ENCODE measurements at places on chromosomes 12 and 14.
A peak's percentile ranks its signal among the peaks of the same experiment; 100 is the strongest.

DNA sequence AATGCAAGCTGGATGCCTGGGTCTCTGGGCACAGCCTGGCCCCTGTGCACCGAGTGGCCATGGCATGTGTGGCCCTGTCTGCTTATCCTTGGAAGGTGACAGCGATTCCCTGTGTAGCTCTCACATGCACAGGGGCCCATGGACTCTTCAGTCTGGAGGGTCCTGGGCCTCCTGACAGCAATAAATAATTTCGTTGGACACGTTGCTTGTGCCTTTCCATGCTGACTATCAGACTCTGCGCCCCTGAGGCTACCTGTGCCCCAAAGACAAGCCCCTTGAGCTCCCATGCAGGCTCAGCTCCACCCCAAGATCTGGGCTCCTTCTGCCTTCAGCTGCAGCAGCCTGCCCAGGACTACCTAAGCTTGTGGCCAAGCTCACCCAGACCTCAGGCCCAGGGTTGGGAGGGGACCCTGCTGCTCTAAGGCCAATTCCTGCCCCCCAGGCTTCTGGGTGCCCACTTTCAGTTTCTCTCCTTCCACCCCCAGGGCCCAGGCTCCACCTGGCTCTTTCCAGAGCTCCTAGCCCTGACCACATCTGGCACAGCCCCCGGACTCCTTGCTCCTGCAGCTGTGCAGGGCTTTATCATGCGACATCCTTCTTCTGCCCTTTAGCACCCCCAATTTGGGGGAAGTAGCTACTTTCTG, 11.8 kb downstream of the SERPINA3 start:
- DNase-seq: no peak

- no peak for DNase-seq
These were observed 136.4 kb downstream of the SLC35F4 start for GRCh38 chr14:57729208-57730187.

- no peak for DNase-seq
These were observed 11.4 kb upstream of the RNF34 start for GRCh38 chr12:121388421-121388981.

GRCh38 chr12:62774794-62775193, 160.2 kb downstream of the PPM1H start:
- DNase-seq: no peak

DNA sequence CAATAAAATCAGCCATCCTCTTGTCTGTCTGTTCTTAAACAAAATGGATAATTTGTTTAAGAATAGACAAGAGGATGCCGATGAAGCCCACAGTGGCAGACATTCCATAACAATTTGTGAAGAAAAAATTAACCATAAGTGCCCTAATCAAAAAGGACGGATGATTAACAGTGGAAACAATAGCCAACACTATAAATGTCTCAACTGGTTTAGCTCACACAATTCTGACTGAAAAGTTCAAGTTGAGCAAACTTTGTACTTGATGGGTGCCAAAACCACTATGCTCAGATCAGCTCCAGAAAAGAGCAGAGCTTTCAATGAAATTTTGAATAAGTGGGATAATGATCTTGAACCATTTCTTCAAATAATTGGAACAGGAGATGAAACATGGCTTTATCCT, 202.2 kb upstream of the OR4E1 start:
- DNase-seq: no peak

DNA sequence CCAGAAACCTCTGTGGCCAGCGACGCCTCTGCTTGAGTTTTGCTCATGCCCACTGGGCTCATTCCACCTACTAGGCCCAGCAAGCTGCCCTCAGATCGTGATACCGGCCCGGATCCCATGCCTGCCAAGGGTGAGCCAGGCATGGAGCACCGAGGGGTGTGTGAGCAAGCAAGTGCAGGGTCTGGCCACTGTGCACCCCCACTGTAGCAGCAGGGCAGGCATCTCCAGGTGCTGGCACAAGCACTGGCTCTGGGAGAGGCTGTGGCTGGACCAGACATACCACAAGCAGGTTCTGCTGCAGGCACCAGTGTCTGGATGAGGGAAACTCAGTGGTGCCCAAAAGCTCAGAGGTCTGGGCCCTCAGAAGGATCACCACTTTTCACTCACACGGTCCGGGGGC, 20.6 kb downstream of the FAM186A start:
- no peak for DNase-seq

- no peak for DNase-seq
These were observed 635.4 kb downstream of the VRK1 start for GRCh38 chr14:97432586-97432985.

DNA sequence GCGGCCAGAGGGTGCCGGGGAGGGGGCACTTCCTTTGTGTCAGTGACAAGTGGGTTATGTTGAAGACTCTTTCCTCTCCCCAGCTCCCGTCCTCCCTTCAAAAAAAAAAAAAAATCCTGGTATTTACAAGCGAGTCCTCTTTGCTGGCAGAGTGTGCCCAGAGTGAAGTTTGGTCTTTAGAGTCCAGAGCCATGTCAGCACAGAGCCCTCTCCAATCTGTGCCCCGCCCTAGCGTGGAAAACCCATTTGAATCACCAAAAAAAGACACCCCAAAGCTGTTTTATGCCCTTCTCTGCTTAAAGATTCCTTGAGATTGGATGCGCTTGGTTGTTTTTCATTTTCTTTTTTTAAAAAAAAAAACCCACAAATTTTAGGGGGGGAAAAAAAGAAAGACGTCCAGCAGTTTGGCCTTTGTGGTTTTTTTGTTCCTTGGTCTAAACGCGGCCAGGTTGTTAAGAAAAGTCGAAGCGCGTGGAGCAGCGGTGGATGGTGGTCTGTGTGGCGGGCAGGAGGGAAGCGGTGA, 3.3 kb downstream of the NKX2-1 start:
- DNase-seq: no peak

DNA sequence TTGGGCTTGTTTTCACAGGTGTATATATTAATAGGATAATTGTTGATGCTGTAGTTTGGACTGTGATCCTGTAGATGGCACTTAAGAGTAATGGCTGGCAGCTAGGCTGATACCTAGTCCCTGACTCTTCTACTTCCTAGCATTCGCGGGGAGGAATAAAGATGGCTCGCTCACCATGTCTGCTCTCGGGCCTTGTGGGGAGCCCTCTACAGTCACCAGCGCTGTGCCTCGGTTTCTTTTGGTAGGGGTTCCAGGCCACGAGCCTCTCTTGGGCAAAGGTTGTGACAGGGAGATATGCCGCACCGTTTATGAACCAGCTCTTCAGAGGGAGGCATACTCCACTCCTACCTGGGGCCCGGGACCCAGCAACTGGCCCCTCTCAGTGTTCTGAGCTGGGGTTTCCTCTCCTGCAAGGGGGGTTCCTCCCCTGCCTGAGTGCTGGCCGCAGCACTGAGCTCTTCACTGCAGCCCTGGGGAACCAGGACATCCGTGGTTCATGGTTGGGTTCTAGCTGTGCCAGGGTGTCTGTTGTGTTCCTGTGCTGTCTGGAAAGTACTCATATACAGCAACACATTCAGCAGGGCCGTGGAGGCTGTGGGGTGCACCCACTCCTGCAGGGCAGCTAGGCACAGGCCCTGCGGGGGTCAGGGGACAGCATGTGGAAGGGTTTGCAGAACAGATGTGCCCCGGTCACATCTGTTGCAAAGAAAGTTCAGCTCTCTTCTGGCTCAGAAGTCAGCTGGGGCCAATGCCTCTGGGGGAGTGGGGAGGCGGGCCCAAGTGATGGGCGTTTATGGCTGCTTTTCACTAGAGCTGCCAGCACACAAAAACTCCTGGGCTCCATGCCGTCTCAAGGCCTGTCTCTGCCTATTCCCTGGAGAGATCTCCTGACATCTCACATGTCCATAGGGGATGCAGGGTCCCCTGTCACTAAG, 147.9 kb downstream of the PPFIA2 start:
- DNase-seq: no peak

DNA sequence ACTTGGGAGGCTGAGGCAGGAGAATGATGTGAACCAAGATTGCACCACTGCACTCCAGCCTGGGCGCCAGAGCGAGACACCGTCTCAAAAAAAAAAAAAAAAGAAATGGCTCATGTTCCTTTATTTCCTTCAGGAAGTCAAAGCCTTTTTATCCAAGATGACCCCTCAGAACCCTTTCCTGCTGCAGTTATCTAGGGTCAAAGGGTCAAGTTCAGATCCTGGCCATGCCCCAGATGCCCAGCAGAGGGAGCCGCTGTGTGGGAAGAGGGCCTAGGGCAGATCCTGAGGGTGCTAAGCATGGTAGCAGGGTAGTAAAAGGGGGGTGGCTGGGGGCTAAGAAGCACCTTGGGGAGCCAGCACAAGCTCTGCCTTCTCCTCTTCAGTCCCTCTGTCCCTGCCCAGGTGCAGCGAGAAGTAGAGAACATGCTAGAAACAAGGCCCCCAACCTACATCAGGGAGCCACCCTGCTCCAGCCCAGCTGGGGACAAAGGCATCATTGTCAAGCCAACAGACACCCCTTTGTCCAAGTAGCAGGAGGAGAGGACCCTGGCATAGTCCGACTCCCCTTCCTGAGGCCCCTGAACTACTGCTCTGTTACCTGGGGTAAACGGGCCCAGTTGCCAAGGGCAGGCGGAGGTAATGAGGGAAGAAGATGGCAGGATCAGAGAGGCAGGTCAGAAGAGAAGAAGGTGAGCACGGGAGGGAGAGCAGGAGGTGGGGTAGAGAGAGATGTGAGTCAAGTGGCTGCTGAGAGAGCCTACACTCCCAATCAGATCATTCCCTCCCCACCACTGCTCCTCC, 6.5 kb downstream of the NFE2 start:
- peak; percentile 65 for DNase-seq

- DNase-seq: no peak
These were observed 153.0 kb downstream of the KIF26A start for GRCh38 chr14:104291123-104292000.

GRCh38 chr14:69904246-69904645, 25.0 kb downstream of the SMOC1 start:
- no peak for DNase-seq

DNA sequence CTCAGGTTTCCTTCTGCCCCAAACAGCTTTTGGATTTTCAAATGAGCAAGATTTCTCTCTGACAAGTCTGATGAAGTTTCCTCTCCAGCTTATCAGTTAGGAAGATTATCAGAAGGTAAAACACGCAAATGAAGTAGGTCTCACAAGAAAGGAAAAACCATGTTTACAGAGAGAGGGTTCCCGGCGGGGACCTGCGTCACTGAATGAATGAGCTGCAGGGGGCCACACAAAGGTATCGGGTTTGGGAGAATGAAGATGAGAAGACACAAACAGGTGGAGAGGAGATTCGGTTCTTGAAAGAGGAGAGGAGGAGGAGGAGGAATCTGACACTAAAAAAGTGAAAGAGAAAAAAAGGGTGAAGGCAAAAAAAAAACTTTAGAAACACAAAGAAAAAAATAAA, 208.6 kb downstream of the CALM1 start:
- no peak for DNase-seq

DNA sequence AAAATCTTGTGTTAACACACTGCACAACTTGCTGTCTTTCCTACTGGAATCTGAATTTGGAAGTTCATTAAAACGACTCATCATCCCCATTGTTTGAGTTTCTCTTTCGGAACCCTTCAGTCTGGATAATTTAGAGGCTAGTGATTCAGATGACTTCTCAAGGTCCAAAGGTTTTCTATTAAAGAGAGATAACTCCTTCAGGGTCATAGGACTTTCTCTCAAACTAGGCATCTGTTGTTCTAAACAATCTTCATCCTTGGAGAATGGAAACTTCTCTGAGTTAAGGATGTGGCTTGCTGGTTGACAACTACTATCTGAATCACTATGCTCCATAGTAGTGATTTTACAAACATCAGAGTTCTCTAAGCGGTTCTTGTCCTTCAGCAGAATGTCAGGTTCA, 4.4 kb downstream of the MLH3 start:
- no peak for DNase-seq

- no peak for DNase-seq
These were observed 28.6 kb downstream of the CHFR start for GRCh38 chr12:132858718-132859266.

DNA sequence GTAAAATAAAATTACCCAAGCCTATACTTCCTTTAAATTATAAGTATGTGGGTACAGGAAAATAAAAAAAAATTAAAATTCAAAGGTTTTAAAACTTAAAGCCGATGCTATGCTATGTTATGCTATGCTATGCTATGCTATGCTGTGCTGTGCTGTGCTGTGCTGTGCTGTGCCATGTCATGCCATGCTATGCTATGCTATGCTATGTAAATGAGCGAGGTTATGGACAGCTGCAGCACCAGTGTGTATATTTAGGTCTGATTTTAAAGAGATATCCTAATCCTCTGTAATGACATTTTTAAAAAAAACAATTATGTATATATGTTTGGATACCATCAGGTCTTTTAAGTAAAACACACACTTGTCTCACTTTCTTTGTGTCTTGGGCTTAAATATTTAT, 1822.0 kb upstream of the SEL1L start:
- no peak for DNase-seq

- peak; percentile 61 for DNase-seq
These were observed 69.8 kb downstream of the NCOR2 start for GRCh38 chr12:124497658-124498057.

- DNase-seq: no peak
These were observed 365.3 kb downstream of the ZFP36L1 start for GRCh38 chr14:68427550-68427890.

- peak; percentile 18 for DNase-seq
These were observed 57.6 kb downstream of the BRMS1L start for GRCh38 chr14:35883677-35884293.

- DNase-seq: no peak
These were observed 721.5 kb downstream of the SLC16A7 start for GRCh38 chr12:60317361-60317760.

DNA sequence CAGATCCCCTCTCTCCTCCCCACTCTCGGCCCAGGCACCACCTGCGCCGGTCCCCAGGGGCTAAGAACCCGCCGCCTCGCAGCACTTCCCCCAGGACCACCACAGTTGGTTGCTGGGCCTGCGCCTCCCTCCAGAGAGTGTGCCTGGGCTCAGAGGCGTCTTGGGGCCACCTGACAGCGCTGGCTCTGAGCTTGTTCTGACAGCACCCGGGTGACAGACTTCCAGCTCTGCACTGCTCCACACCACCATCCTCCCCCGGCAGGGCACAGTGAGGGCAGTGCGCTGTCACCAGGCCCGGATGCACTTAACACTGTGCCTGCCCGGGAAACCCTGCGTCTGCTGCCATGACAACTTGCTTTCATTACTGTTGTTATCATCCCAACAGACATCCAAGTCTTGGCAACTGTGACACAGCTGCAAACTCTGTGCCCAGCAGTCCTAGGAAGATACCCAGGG, 6.6 kb downstream of the BRF1 start:
- peak; percentile 26 for DNase-seq

DNA sequence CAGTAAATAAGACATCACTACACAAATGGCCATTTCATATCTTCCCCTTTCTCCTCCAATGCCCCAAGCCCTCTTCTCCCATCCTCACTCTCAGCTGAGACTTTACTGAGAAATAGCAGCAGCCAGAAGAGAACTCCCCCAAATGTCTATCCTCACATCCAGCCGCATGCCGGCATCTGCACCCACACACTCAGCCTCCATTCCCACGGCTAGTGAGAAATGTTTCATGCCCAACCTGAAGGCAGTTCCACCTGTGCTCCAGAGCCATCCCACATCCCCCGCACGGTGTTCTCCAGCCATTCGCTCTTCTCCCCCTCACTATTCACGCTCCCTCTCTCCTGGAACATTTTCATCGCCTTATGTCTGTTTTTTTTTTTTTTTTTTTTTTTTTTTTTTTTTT, 208.7 kb upstream of the DIO3 start:
- DNase-seq: no peak
